ENCODE measurements at places on chromosomes 3 and 15.
A peak's percentile ranks its signal among the peaks of the same experiment; 100 is the strongest.

GRCh38 chr15:56871867-56872266, 46.6 kb upstream of the TCF12 start:
- no peak for DNase-seq

DNA sequence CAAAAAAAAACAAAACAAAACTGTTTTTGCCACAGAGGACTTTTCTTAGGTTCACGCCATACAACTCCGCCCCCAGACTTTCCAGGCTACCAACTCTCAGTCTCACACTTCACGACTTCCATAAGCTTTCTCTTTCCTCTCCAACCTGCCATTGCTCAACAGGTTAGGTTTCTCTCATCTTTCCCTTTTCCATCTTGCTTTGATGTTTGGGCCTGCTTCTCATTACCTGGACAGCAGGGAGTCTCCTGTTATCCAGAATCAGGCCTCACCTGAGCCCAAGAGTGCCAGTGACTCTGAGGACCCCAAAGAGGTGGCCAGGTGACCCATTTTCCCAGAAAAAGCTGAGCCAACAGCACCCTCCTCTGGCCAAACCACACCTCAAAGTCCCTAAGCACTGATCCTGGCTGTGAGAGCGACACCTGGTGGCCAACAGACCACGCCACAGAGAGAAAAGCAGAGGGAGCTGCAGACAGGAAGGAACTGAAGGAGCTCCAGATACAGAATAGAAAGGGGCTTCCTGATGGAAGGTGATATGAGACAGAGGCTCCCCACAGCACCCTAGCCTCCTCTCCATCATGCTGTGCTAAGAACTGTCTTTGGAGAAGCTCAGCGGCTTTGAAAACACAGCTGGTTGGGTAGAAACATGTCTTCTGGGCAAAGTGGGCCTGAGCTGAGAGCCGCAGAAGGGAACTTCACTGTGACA, 4.0 kb downstream of the CCDC51 start:
- peak; percentile 73 for DNase-seq

- peak; percentile 64 for DNase-seq
These were observed 10.7 kb downstream of the PDE8A start for GRCh38 chr15:84992157-84992944.

GRCh38 chr15:80659375-80659774, 35.7 kb upstream of the ABHD17C start:
- DNase-seq = peak; percentile 18

DNA sequence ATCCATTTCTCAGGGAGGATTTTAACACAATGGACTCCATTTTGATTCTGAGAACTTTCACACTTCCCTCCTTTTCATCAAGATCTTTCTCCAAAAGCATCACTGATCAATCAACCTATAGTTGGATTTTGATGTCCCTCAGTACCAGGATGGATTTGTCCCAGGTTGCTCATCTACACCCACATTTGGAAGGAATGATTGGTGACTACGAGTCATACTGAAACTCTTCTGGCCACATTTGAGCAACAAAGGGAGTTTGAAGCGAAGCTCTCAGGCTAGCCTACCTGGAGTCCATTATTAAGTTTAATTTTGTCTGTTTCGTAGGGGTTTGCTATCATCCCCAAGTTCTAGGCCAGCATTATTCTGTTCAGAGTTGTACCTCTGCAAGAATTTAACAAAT, 31.3 kb upstream of the ATP8B4 start:
- no peak for DNase-seq
